ENCODE measurements at places on chromosomes 1 and 21.

DNA sequence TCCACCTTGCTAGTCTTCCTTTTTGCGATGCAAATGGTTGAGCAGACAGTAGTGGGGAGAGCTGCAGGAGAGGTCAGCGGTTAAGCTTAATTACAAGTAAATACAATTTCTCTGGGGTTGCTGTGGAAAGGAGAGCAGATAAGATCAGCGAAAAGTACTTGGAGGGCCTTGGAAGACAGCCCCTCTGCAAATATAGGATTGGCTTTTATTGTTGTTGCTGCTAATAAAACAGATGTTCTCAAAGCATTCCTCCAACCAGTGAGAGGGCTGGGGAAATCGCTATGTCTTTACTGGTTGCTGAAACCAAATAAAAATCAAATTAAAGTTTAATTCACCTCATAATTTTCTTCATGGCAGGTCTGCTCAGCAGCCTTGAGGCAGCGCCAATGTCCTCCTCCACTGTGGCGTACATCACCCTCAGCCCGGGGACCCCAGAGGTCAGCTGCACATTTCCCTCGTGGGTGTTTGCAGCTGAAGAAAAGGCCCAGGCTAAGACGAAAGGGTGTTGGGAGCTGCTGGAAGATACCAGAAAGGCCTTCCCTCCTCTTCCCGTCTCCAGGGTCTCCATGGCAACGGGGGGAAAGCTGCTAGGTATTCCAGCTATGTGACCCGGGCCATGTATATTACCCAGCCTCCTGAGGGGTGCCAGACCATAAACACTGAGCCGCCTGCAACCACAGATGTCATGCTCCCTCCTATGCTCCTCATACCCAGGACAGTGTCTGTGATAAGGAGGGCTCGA, 54.6 kb upstream of the POU2F1 start:
- no peak for DNase-seq

DNA sequence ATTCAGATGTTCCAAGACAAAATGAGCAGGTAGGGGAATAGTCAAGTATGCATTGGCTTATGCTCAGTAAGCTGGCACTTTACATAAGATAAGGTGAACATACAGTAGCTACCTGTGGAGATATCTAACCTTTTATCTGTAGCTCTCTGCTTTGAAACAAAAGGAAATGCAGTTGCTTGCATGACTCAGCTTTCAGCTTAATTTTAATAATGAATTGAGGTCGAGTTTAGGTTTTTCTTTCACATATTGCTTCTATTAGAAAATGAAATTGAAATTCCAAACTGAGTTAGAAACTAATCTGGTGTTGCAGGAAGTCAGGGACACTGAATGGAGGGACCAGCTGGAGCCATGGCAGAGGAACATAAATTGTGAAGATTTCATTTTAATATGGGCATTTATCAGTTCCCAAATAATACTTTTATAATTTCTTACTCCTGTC, 8.3 kb downstream of the FRRS1 start:
- no peak for DNase-seq

DNA sequence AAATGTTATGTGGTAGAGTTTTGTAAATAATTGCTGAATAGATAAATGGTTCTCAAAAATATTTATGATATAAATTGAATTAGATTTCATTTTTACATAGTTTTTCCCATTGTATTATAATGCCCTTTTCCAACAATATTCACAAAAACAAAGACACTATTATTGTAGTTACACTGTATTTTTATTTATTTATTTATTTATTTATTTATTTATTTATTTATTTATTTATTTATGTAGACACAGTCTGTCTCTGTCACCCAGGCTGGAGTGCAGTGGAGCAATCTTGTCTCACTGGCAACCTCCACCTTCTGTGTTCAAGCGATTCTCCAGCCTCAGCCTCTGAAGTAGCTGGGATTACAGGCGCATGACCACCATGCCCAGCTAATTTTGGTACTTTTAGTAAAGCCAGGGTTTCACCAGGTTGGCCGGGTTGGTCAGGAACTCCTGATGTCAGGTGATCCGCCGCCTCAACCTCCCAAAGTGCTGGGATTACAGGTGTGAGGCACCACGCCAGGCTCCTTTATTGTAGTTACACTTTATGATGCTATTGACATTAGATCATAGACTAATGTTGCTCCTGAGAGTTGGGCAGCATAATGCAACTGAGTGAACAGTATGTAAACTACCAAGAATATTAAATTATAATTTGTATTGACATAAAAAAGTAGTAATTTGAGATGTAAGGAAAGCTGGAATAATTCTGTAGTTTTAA, 1430.0 kb upstream of the PRMT6 start:
- no peak for DNase-seq

- DNase-seq = no peak
Measured at GRCh38 chr1:50978852-50979781, 9.1 kb downstream of the CDKN2C start.

GRCh38 chr1:206419783-206420182, 50.5 kb upstream of the IKBKE start:
- DNase-seq = no peak

DNA sequence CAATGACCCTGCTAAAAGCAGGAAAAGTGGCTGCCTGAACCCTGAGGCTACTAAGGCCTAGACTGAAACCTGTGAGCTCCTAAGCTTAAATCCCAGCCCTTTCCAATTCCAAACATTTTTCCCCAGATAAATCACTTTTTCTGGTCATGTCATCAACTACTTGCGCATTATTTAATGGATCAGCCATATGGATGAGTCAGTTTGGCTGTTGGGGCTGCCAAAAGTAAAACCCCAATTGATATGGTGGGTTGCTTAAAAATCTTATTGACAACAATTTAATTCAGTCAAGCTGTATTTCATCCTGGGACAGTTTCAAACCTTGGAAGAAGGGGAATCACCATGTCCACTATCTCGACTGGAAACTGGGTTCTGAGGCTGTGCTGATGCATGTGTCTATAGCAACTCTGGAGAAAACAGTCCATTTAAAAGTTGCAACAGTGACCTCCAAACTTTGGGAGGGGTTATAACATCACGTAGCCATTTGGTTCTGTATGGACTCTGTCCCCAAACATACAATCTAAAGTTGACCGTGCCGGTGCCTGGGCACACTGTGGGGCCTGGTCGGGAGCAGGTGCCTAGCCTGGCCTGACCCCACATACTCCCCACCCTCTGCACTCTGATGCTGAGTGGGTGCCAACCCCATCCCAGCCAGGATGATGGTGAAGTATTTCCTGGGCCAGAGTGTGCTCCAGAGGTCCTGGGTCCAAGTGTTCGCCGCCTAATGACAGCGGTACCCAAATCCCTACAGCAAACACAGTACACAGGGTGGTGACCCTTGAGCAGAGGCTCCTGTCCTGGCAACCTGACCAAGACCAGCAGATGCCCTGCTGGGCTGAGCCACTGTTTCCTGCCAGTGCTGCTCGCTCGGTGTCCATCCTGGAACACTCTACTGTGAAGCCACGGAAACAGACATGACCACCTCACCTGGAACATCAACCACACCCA, 46.5 kb upstream of the LRRC52 start:
- DNase-seq = no peak

DNA sequence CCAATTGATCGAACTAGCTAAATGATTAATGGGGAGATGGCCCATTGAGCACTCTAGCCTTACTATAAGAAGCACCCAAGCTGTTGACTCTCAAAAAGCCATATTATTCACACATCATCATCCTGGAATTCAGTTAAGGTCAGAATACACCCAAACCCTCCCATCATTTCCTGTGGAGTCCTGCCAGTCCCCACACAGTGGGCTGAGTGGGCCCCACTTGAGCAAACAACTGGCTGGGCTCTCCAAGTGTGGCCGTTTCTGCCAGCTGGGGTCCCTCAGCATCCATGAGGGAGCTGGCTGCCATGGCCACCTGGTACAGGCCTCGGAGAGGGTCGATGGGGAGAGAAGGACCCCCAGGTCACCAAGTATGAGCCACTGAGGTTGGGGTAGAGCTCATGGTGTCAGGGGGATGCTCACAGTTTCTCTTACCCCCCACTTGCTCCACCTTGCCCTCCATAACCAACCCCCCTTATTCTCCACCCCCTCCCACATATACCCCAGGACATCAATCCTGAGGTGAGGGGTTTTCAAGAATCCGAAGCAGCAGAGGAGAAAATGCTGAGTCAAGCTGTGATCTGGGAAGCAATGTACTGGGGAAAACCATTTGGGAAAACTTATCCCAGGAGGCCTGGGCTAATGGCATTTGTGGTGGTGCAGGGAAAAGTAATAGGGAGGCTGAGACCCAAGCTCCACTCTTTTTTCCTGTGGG, 60.3 kb downstream of the UBE2T start:
- peak; percentile 39 for DNase-seq

DNA sequence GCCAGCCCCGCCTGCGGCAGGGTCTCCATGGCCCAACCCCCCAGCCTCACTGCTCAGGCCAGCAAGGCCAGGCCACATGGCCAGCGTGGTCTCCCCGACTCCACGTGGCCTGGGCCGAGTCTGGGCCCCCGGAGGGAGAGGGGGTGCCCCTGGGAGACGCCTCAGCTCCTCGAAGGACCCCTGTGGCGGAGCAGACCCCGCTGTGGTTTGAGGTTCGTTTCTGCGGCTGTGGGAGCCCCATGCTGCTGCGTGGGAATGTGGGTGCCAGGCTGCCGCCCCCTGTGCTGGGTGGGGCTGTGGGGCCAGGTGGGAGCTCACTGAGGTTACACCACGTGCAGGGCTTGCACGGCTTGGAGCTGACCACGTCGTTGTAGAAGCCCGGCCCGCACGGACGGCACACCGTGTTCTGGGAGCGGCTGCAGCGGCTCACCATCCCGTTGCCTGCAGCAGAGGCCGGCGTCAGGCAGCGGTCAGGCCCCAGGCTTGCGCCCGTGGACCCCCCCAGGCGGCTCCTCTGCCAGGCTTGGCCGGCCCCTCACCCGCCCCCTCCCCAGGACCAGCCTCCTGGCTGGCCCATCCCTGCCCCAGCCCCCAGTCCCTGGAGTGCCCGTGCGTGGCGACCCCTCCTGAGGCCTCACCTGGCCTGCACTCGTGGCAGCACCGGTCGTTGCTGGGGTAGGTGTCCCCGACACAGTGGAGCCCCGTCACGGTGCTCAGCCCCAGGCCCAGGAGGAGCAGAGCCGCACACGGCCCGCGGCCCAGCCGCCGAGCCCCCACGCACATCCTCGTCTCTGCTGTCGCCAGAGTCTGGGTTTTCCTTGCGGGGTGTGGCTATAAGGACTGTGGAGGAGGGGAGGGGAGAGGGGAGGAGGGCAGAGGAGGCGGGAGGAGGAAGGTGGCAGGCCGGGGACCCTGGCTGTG, at the start of gene TNFRSF4:
Gene TNFRSF4 (minus strand): TSS at position 809 of the 921 bp plus-strand sequence. CDS start 26 bp downstream, at position 783.
- no peak for DNase-seq

- no peak for DNase-seq
Measured at GRCh38 chr1:25658791-25659431, 42.3 kb downstream of the MAN1C1 start.

GRCh38 chr1:118271883-118272282, 86.9 kb upstream of the SPAG17 start:
- DNase-seq = no peak

DNA sequence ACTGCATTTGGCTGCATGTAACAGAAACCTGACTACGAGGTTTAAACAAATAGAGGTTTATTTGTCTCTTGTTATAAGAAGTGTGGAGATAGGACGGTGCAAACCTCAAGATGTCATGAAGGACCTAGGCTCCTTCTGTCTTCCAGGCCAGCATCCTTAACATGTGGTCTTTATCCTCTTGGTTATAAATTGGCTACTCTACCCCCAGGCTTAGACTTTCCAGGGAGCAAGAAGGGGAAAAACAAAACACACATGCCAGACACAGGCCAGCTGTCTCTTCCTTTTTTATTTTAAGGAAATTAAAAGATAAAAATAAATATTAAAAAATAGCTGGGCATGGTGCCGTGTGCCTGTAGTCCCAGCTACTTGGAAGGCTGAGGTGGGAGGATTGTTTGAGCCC, 51.3 kb upstream of the PRELP start:
- DNase-seq = no peak

DNA sequence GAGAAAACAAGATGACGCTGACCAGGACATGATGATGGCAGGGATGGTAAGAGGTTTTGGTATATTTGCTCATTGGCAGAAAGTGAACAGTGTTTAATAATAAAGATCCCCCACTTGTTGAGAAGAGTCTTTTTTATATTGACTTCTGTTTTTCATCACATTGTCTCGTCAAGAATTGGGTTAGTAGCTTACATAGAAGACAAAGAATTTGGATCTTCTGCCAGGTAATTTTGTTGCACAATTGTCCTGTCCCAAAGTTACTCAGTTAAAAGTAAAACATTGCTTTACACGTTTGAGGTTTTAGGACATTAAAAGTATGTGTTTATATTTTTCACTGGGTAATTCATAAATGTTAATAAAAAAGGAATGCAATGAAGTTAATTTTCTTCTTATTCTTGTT, 48.3 kb upstream of the LAMC2 start:
- no peak for DNase-seq

DNA sequence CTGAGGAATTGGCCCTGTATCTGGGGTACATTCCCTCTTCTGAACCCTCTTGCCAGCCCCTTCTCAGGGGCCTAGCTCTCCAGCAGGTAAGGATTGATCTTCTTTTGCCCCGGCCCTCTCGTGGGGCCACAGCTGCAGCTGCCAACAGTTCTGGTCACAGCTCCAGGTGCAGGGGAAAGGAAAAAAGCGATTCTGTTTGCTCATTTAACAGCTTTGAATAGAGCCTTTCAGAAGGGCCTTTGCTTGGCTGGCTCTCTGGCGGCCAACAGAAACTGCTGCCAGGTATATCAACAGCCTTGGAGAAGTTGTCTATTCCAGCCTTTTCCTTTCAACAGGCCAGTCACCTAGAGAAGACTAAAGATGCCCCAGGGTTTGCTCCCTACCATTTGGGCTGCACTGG, 16.1 kb upstream of the FMOD start:
- DNase-seq = no peak

DNA sequence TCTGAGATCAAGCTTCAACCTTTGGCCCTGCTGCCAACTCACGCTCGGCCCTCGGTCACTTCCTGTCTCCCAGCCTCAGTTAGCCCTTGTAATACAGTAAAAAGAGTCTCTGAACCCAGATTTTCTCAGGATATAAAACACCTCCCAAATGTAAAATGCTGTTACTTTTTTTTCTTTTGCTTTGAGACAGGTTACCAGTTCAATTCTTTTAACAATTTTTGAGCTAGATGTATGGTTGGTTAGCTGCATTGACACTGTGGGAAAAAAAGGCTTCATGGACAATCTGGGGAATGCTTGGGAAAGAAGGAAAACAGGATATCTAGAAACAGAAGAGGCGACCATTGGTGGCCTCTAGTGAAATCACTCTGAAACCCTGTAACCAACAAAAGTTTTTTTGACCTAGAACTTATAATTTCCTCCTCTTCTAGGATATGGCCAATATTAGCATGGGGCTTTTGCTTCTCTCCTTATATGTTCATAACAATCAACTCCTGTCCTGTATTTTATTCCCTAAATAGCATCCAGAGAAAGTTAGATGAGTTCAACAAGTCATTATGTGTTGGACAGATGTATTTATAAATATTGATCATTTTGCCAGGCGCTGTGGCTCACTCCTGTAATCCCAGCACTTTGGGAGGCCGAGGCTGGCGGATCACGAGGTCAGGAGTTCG, 1.3 kb downstream of the CMPK1 start:
- no peak for DNase-seq

- DNase-seq = no peak
Measured at GRCh38 chr1:84426376-84426775, 28.1 kb downstream of the DNASE2B start.

GRCh38 chr21:36708286-36709029, 9.5 kb downstream of the SIM2 start:
- no peak for DNase-seq

GRCh38 chr21:41731081-41731480, 35.8 kb downstream of the RIPK4 start:
- no peak for DNase-seq

GRCh38 chr1:197989058-197989457, 71.9 kb downstream of the LHX9 start:
- no peak for DNase-seq

- no peak for DNase-seq
Measured at GRCh38 chr1:183433703-183434102, 15.5 kb upstream of the NMNAT2 start.

Measured in kidney epithelial cell (primary cell).